Coronary artery (tissue), 2 donors: ENCODE measurements at places on chromosomes 1 and 21.

DNA sequence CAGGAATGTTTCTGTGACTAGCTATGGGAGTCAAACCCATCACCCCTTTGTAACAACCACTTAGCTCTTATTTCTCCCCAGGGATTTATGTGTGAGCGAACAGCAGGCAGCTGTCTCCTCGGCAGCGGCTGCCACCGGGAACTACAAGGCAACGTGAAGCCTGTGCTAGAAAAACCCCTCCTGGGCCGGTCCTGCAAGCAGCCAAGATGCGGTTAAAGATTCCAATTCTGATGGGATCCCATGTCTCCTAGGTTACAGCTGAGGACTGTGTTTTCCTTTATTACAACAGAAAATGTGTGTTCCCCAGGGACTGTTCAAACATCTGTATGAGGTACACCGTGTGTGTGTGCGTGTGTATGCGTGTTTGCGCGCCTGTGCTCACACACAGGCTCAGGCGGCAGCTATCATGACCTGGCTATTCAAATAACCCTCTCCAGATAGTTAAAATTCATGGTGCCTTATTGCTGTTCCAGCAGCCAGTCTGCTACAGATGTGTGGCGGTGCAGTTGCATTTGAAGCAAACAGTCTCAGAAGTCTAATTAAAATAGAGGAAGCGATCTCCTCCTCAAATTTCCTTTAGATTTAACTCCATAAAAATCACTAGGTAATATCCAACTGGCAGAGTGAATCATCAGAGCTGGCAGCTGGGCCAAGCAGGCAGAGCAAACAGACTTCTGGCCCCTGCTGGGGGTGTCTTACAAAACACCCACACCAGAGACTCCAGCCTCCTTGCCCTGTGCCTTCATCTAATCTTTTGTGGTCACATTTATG is 68.0 kb downstream of the LMX1A start:
- no peak for DNase-seq

GRCh38 chr1:27031235-27032118 is 18.8 kb upstream of the TENT5B start:
- peak; percentile 92 for DNase-seq

DNA sequence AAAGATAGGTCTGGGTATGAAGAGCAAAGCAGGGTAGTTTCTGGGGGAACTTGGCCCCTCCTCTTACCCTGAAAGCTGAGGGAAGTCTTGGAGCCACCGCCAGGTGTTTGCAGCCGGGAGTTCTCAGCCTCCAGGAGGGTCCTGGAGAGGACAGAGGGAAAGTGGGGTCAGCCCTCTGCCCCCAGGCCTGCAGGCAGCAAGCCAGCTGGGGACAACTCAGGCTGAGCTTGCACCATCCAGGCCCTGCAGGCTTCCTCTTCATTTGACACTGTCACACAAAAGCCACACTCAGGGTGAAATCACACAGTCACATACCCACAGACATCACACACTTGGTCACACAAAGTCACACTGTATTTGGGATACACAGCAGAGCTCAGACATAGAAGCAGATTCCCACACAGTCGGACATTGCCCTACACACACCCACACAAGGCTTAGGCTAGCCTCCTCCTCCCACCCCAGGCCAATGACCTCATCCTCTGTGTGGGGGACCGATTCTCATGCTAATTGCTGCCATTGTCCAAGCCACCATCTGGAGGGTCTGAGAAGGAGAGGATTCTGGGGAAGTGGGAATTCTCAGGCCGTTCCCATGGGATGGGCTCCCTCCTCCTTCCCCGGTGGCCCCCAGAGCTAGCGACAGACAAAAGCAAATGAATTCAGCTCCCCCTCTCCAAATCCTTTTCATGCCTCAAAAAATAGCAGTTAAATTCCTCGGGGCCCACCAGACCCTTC is 3.7 kb downstream of the NES start:
- no peak for DNase-seq

DNA sequence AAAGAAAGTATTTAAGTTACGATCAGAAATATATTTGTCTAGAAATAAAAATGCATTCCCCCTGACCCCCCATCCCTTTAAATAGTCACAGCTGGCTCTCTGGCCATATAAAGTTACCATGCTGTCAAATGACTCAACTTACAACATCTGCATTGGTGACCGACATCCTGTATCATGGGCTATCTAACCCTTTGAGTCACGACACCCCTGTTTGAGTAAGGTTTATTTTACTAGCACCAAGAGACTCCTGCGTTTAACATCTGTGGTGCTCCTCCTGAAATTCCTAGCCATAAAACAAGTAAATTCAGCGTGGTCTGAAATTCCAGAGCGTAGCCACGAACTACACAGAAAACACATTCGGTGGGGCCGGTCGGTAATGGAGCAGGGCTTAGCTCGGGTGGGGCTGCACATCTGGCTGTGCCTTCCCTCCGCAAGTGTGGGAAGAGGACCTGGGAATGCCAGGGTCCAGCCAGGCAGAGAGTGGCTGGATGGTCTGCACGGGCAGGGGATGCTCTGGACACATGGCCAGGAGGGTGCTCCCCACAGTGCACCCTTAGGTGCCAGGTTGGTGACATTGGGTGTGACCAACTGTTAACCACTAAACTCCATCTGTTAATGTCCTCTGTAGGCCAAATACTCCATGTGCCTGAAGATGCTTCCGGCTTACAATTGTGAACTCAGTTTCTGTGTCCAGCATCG is 53.0 kb upstream of the CLDN14 start:
- no peak for DNase-seq

DNA sequence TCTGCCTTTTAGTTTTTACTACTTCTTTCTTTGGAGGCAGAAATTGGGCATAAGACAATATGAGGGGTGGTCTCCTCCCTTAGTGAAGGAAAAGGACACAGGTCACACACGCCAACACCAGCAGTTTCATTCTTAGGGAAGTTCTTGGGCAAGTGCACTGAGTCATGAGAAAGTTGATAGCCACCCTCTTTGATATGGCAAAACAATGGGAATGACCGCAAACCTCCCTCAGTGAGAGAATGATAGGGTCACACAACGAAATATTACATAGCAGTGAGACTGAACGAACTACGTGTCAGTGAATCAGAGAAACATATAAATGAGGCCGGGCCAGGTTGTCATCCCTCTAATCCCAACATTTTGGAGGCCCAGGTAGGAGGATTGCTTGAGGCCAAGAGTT is 20.0 kb downstream of the IL6R start:
- DNase-seq: no peak

DNA sequence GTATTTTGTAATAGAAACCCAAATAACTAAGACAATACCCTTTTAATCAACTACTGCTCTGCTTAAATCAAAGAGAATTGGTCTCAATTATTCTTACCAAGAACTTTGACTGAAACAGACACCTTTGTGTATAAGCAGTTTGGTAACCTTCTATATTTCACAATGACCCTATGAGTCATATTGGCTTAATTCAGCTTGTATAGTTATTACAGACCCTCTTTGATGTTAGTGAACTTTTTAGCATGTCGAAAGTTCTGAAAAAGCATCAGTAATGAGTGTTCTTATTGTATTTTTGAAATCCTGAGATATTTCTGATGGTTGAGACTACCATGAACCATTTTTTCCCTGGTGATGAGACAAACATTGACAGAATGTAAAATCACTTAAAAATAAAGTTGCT is 43.3 kb upstream of the RABGAP1L start:
- DNase-seq: no peak

DNA sequence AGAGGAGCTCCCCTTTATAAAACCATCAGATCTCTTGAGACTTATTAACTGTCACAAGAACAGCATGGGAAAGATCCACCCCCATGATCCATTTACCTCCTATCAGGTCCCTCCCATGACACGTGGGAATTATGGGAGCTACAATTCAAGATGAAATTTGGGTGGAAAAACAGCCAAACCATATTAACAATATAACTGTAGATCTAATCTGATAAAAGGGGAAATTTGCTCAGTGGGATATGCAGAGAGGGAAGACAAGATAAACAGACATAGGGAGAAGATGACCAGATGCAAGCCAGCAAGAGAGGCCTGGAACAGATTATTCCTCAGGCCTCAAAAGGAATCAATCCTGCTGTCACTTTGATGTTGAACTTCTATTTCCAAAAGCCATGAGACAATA is 841.5 kb downstream of the LRRIQ3 start:
- DNase-seq: no peak

GRCh38 chr1:15296585-15297321 is 49.7 kb downstream of the FHAD1 start:
- DNase-seq: no peak

DNA sequence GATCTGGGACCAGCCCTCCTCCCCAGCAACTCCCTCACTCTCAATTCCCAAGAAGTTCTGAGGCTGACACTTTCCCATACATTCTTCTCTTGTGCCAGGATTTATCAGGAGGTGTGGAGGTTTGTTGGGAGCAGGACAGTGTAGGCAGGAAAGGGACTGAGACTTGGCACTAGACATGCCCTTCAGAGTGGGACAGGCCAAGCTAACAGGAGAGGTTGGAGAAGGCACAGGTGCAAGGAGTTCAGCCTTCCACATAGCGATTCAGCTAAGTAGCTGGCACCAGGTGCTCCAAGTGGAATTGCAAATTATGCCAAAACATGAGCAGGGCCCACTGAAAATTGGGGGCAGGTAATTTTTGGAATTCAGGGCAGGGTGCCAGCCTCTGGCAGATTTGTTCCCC is 83.0 kb upstream of the DUSP10 start:
- no peak for DNase-seq

DNA sequence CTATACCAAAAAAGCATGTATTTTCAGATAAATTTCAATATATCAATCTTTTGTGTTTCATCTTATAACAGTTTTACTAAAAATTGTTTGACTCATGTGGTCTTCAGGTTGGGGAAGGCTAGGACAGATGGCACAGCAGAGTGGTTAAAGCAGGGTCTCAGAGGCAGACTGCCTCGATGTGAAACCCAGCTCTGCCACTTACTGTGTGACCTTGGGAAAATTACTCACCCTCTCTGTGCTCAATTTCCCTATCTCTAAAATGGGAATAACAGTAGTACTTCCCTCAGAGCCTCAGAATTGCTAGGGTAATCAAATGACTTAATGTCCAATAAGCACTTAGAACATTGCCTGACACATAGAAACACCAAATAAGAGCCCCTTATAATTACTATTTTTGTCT is 262.1 kb upstream of the FMN2 start:
- DNase-seq: no peak

DNA sequence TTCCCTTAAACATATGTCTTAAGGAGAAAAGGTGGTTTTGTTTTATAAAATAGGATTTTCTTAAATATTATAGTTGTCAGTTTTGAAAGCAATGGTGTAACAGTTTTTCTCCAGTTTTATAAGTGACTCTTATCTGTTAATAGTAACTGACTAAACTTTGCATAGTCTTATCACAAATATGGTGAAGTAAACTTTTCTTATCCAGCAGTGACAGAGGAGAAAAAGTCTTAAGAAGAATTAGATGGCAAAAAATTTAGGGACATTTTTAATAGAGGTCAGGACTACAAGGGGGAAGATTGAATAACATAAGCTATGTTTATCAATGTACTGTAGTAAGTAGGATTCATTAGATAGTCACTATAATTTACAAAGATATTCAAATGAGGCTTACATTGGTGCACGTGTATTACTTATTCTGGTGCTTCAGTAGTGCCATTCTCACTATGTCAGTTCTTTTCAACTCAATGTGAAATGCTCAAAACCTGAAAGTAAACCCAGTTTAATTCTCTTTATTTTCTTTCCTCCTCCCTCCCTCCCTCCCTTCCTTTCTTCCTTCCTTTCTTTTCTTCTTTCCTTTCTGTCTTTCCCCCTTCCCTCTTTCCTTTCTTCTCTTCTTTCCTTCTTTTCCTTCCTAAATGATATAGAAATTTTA is 26.1 kb downstream of the F3 start:
- DNase-seq: no peak

DNA sequence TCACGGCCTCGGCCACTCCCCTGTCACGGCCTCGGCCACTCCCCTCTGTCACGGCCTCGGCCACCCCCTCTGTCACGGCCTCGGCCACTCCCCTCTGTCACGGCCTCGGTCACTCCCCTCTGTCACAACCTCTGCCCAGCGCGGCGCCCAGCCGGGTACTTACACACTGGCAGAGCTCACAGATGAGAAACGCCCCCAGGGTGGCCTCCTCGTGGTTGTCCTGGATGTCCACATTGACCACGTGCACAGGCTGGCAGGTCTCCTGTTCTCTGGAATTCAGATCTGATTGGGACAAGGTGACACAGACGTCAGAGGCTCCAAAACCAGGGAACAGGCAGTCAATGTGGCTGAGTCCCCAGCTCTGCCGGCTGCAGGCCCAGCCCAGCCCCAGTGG is 3.3 kb upstream of the TMEM240 start:
- no peak for DNase-seq

- peak; percentile 82 for DNase-seq
These were observed 31.1 kb upstream of the SRP9 start for GRCh38 chr1:225746361-225747179.

- no peak for DNase-seq
These were observed 147.3 kb downstream of the HS2ST1 start for GRCh38 chr1:87061742-87062156.

- DNase-seq: no peak
These were observed 16.3 kb upstream of the FOXE3 start for GRCh38 chr1:47399846-47400155.

- DNase-seq: no peak
These were observed 8.9 kb upstream of the KIF21B start for GRCh38 chr1:201032408-201032807.

DNA sequence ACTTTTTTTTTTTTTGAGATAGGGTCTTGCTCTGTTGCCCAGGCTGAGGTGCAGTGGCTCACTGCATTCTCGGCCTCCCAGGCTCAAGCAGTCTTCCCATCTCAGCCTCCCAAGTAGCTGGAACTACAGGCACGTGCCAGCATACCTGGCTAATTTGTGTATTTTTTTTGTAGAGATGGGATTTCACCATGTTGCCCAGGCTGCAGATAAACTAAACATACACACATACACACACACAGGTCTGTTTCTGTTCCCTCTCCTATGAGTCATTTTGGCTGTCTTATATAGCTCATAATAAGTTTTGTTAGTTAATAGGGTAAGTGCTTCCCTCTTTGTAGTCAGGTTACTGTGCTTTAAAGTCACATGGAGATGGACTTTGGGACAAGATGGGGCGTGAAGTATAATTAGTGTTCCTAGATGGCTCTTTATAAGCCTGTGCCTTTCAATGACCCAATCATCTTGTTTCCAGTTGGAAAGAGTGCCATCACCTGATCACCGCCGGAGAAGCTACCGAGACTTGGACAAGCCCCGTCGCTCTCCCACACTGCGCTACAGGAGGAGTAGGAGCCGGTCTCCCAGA is 9.1 kb downstream of the PRPF38A start:
- DNase-seq: no peak

- no peak for DNase-seq
These were observed 219.6 kb downstream of the PDE4B start for GRCh38 chr1:66012106-66012784.
